Stimulated activated CD4-positive, alpha-beta T cell treated with anti-CD3 and anti-CD28 coated beads, Interleukin-12 subunit alpha, Interleukin-12 subunit beta, amount 100 ng/mL, for 24 hours (primary cell): ENCODE measurements at places on chromosomes 13 and 19.

DNA sequence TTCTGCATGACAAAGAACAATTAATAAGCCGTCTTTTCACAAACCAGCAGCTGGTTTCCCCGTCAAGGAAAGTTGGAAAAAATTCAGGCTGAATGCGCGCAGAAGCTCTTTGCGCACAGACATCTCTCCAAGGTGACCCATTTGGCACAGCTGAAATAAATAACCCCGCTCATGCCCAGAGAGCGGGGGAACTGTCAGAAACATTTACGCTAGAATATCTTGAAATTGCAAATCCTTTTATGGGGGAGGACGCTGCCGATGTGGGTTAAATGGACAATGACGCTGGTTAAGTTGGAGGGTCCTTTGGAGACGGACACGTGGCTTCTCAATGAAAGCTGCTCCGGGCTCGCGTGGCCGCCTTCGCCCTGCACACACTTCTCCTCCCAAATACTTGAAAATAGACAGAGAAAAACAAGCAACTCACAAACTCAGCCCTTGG lies 30.6 kb downstream of the GSX1 start:
- no peak for DNase-seq

DNA sequence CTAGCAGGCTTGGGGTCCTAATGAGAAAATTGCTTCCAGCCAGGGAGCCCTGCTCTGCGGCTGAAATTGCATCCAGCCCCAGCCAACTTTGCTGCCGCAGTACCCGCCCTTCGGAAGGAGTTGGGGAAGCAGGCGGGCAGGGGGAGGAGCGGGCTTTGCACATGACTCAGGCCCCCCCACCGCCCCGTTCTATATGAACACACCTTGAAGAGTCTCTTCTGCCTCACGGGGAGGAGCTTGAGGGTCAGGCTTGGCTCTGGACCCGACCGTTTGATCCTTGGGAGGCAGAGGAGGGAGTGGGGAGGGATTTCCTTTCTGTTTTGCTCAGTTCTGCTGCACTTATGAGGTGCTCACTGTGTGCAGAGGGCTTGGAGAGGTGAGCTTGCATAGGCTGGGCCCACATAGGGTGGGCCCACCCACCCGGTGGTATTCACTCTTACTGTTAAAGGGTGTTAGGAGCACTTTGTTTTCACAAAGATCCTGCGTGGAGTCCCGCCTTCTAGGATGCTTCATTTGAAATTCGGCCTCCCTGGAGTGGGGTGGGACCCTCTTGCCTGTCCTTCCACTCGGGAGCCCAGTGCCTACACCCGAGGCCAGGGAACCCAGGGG lies 46.5 kb downstream of the LYL1 start:
- no peak for DNase-seq

GRCh38 chr13:71493189-71493588 lies 373.8 kb downstream of the DACH1 start:
- no peak for DNase-seq

- no peak for DNase-seq
These were observed 795.3 kb downstream of the SLITRK1 start for GRCh38 chr13:83086948-83087347.

- DNase-seq: no peak
These were observed 1596.6 kb downstream of the SLITRK5 start for GRCh38 chr13:89267734-89268133.

- DNase-seq: no peak
These were observed 276.4 kb downstream of the KLF5 start for GRCh38 chr13:73335210-73335609.

GRCh38 chr19:11205939-11206570 lies 8.7 kb upstream of the KANK2 start:
- no peak for DNase-seq

- no peak for DNase-seq
These were observed 328.7 kb downstream of the SPRY2 start for GRCh38 chr13:80012251-80012650.

DNA sequence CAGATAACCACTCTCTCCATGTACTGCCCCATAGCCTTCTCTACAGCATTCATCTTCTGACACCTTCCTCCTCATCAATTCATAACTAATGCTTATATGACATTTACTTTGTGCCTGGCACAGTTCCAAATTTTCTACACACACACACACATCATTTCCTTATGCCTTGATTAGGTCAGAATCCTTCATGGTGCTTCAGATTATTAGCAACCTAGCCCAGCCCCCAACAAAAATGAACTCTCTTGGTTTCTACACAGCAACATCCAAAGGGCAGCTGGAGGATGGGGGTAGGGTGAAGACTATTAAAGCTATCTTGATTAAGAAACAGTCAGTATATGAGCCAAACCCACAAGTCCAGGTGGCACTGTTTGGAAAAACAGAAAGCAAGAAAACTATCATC lies 3.7 kb downstream of the RUBCNL start:
- no peak for DNase-seq

DNA sequence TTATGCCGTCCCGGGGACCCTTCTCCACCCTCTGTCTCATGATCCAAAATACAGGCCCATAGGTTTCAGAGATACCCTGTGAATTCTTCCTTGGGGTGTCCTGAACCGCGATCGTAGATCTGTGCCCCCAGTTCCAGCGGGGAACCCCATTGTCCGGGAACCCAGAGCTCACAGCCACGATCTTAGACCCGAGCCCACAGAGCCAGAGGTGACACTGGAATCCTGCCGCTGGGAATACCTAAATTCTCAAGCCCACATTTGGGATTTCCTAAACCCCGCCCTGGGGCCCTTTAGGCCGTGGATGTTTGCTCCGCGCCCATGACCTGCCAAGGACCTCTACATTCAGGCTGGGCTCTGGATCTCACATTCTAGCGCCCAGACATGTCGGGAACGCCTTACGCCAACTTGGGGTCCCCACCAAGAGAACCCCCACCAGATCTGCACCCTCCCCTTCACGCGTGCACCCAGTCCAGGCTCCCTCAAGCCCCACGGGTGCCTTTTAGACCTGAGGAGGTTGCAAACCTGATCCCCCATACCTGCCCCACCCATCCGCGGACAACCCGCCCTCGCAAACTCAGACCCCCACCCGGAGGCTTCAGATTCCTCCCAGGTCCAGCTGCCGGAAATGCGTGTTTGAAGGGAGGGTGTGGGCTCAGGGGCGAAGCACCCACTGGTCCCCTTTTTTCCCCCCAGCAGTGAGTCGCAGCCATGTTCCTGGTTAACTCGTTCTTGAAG lies 605 bp downstream of the CAPNS1 start:
- peak; percentile 45 for DNase-seq

- DNase-seq: no peak
These were observed 405.6 kb upstream of the PCDH9 start for GRCh38 chr13:67635754-67636153.
